ENCODE measurements at places on chromosomes 2 and 18.

DNA sequence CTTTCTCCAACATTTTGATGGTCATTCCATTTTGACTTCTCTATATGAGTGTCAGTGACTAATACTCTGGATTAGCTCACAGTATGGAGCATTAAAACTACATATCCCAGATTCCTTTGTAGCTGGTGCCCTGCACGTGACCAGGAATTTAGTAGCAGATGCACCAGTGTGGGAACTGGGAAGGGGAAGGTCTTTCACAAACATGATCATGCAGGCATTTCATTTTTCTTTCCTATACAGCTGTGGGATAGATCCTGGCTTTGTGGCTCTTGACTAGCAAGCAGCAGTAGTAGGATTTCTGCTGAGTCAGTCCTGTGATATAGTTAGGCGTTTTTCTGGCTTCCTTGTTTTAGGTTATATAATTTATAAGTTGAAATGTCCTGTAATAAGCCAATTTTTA, 971.0 kb upstream of the CDH2 start:
- DNase-seq = no peak

GRCh38 chr2:196230061-196230854, 58.9 kb upstream of the STK17B start:
- peak; percentile 54 for DNase-seq

DNA sequence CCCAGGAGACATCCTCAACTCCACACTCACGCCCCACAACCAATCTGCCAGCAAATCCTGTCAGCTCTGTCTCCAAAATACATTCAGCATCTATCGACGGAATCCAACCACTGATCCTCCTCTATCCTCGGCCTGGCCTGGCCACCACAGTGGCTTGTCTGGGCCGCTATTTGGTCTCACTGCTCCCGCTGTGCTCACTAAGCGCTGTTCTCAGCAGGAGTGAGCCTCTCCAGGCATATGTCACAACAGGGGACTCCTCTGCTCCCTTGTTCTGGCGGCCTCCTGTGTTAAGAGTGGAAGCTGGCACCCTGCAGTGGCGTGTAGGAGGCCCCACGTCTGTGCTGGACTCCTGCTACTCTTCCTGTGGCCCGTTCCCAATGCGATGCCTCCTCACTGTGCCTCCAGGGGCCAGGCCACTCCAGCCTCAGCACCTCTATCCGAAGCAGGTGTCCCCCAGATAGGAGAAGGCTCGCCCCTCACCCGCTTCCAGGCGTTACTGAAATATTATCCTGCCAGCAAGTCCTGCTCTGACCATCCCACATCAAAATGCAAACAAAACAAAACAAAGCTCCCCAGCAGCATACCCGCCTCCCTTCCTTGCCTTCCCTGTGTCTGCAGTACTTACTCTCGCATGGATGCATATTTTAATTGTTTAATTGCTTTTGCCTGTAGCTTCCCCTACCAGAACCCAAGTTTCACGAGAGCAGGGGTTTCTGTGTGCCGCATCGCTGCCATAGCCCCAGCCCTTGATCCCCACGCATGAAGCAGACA, 39.9 kb downstream of the CENPO start:
- no peak for DNase-seq

DNA sequence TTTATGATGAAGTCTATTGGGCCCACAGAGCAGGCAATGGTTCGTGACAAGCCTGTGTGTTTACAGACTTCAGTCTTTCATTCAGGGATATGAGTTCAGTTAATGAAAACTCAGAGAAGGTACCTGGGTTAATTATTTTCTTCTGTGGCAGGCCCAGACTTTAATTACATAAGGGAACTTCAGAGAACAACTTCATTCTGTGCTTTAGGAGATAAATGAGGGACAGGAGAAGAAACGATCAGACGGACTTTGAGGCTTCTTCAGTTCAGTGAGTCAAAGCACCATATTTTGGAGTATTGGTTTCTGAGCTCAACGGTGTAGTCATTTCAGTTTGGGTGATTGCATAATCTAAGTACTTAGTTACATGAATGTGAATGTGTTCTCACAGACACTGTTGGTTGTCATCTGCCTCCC, 203.0 kb upstream of the KCNJ3 start:
- no peak for DNase-seq

Data from stimulated activated CD4-positive, alpha-beta T cell treated with anti-CD3 and anti-CD28 coated beads, Interleukin-15, amount 100 ng/mL, for 24 hours (primary cell).